NB4 (cell line): ENCODE measurements at places on chromosomes 1 and 21.
A peak's percentile ranks its signal among the peaks of the same experiment; 100 is the strongest.

GRCh38 chr1:54764922-54765561, 719 bp upstream of the PARS2 start:
- DNase-seq = no peak

- DNase-seq = peak; percentile 62
Measured at GRCh38 chr1:119001181-119002027, 13.3 kb upstream of the TBX15 start.

DNA sequence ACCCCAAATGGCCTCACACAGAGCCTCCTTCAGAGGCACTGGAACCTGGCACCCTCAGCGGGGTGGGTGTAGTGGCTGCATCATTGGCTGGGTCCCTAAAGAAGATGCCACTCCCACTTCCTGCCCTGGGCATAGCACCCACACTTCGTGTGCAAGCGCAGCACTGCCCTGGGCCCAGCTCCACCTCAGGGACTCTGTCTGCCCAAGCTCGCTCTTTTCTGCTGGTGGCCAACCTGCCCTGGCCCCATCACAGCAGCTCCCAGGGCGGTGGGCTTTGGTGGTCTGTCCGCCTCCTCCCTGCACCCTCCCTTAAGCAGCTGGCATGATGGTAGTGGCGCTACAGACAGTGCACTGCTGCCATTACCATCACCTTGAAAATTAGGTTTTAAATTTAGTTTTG, 829.3 kb upstream of the BRINP3 start:
- no peak for DNase-seq

GRCh38 chr1:27267153-27267552, 32.7 kb downstream of the WDTC1 start:
- DNase-seq = no peak

- DNase-seq = no peak
Measured at GRCh38 chr21:38205940-38206339, 50.9 kb upstream of the KCNJ15 start.

- DNase-seq = no peak
Measured at GRCh38 chr1:218546314-218546713, 201.2 kb downstream of the TGFB2 start.
